ENCODE measurements at places on chromosomes 7 and 10. TPM values are rescaled to one million over a fixed set of nuclear protein-coding genes. Genes with fewer than 3 reads are reported as not detected.

ENO4 gene
- 0.44 TPM for total RNA-seq

FOXP2 gene
- total RNA-seq: 10.0 TPM

STAG3 gene
- total RNA-seq: 1.6 TPM

YWHAG gene
- total RNA-seq: 35.9 TPM

GRCh38 chr10:80487421-80487785 lies 33.3 kb downstream of the TSPAN14 start:
- no peaks in the 10 kb centered on the region for H3K27me3 ChIP-seq
- no peak for DNase-seq
- H3K4me1 ChIP-seq: peaks cover 30% of the 10 kb centered on the region

GRCh38 chr7:123845823-123846216 lies 851 bp downstream of the HYAL4 start:
- no peaks in the 10 kb centered on the region for H3K4me1 ChIP-seq
- H3K36me3 ChIP-seq: no peaks in the 10 kb centered on the region
- H3K27ac ChIP-seq: no peak overlapping the region

DNA sequence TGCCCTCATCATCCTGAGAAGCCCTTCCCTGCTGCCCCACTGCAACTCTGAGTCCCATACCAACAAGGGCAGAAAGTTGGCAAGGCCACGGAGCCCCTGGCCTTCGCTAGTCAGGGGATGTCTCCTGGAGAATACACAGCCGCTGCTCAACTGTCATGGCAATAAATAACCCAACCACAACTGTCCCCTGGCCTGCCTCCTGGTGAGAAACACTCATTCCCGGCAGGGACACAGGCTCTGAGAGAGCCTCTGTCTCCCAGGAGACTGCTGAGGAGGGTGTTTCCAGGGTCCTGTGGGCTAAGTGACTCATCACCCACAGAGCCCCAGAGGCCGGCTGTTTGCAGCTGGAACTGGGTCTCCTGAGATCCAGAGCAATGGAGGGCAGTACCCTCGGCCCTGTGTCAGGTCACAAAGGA lies 354.1 kb downstream of the TNS3 start:
- H3K4me1 ChIP-seq: peaks cover 2% of the 10 kb centered on the region
- H3K27ac ChIP-seq: no peak overlapping the region
- H3K4me3 ChIP-seq: no peak overlapping the region
- H3K27me3 ChIP-seq: no peaks in the 10 kb centered on the region
- H3K36me3 ChIP-seq: no peaks in the 10 kb centered on the region

GRCh38 chr10:43265799-43266721 lies 805 bp downstream of the RASGEF1A start:
- DNase-seq: no peak
- no peak overlapping the region for H3K27ac ChIP-seq

GRCh38 chr7:80458822-80459725 lies 52.8 kb downstream of the GNAT3 start:
- no peaks in the 10 kb centered on the region for H3K4me1 ChIP-seq
- H3K27ac ChIP-seq: no peak overlapping the region
- H3K27me3 ChIP-seq: no peaks in the 10 kb centered on the region

DNA sequence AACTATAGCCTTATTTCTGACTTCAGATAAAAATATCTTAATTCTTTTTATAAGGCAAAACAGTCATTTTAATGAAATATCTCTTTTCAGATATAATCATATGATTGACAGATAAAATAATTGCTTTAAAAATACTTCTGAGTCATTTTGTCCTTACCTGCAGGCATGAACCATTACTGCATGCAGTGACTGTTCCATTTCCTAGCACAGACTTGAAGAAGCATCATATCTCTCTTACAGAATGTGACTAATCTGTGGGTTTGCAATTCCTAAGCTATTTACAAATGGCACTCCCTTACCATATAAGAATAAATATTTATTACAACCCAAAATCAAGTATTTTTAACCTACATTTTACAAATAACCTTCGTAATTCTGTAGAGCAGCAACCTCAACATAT lies 120.7 kb downstream of the SRPK2 start:
- peak; percentile 11 for DNase-seq
- peak overlapping the region; percentile 84 for H3K27ac ChIP-seq
- H3K4me1 ChIP-seq: no peaks in the 10 kb centered on the region
- H3K4me3 ChIP-seq: peak overlapping the region; percentile 45

GRCh38 chr7:45434167-45434784 lies 139.9 kb upstream of the ADCY1 start:
- H3K4me1 ChIP-seq: no peaks in the 10 kb centered on the region
- no peak overlapping the region for H3K4me3 ChIP-seq
- H3K36me3 ChIP-seq: no peaks in the 10 kb centered on the region
- DNase-seq: no peak
- no peak overlapping the region for H3K27ac ChIP-seq

DNA sequence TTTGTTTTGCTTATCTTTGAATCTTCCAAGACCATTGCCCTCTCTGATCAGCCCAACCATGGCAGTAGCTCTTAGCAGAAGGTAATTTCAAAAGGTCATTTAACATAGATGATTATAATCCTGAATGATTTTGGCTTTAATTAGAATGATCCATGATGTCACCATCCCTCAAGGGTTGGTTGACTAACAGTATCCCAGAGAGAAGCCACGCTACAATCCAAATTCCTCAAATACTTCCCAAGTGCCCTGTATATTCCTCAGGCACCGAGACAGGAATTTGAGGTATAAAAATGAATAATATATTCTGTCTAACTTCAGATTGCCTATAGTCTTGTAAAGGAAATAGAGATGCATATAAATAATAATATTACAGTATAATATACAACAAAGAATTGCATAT lies 42.1 kb upstream of the TMEM196 start:
- DNase-seq: peak; percentile 10
- no peaks in the 10 kb centered on the region for H3K36me3 ChIP-seq
- no peaks in the 10 kb centered on the region for H3K4me1 ChIP-seq
- no peaks in the 10 kb centered on the region for H3K27me3 ChIP-seq
- no peak overlapping the region for H3K27ac ChIP-seq

Measured in muscle of leg (tissue), 16 donors.